Karpas-422 (cell line): ENCODE measurements at places on chromosomes 7 and 10. TPM values are rescaled to one million over a fixed set of nuclear protein-coding genes. Genes with fewer than 3 reads are reported as not detected.

Gene PRLHR
- total RNA-seq, result not detected in 2 replicates

DNA sequence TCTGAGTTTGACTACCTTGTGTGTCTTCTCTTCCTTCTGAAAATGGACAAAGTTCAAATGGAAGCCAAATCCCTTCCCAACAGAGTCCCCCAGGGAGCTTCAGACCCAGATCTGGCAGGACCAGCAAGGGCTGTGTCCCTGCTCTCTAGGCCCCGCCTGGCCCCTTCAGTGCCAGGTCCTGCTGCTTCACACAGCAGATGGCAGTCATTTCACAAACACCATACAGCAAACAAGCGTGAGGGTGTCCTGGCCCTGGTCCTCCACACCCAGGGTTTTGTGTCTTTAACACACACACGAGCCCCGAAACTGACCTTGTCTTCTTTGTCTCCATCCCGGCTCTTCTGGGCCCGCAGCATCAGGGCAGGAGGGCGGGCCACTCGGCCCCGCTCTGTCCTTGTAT is 145.0 kb downstream of the TCERG1L start:
- no peaks in the 10 kb centered on the region for H3K36me3 ChIP-seq
- no peaks in the 10 kb centered on the region for H3K27me3 ChIP-seq
- no peak overlapping the region for H3K4me3 ChIP-seq
- peaks cover 46% of the 10 kb centered on the region for H3K4me1 ChIP-seq
- no peak for DNase-seq
- H3K27ac ChIP-seq, result no peak overlapping the region

Gene GIMAP4
- total RNA-seq, result not detected in 2 replicates

Gene CYCS
- 43.9 and 102 TPM in 2 replicates for total RNA-seq

DNA sequence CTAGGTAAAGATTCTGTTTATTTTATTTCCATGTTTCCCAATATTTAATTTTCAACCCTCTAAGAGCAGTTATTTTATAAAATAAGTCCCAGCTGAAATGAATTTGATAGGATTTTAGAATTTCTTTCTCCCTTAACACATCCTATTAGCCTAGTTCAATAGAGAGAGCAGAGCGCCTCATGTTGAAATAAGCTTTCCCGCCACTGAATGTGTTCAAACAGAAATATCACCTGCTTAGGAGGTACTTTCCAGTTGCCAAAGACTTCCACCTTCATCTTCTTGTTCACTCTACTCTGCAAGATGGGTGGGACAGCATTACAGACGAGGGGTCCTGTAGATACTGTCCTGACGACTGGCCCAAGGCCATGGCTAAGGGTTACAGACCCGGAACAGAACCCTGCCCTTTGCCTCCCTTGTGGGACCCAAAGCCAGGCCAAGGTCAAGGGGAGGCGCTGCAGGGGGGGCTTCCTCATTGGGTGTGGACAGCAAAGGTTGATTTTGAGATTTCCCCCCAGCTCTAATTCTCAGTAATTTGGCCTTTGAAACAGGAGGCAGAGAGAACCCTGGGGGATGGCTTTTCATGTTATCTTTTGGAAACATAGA is 62.0 kb downstream of the PARP12 start:
- H3K4me3 ChIP-seq, result no peak overlapping the region
- no peak overlapping the region for H3K27ac ChIP-seq
- no peaks in the 10 kb centered on the region for H3K27me3 ChIP-seq
- DNase-seq, result no peak
- no peaks in the 10 kb centered on the region for H3K4me1 ChIP-seq

DNA sequence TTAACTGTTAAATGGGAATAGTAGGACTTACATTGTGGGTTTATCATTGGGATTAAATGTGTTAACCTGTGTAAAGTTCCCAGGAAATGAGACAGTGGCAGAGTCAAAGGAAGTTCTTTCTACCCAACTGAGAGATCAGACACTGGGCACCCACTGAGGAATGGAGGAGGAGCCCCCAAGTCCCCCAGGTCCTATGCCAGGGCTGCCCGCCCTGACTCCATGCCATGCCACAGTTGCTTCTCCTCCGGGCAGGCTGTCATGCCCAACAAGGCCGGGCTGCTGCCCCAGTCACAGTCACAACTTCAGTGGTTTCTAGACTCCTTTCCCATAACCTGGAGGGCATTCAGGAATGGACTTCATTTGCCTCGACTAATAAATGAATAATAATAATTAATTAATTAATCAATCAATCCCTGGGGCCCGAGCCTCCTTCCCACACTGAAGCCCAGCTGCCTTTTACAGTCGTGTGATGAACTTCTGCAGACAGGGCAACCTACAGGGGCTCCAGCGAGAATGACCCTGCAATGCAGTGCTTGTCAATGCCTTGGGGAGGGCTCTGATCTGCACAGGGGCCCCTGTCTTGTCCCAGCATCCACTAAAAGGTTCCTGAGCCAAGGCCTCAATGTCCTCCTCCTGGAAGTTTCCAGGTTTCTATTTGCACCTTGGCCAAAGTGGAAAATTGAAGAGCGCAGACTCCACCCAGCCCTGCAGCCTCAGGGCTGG is 32.4 kb downstream of the DRGX start:
- no peaks in the 10 kb centered on the region for H3K4me1 ChIP-seq
- no peak overlapping the region for H3K27ac ChIP-seq
- DNase-seq, result no peak
- no peak overlapping the region for H3K4me3 ChIP-seq

DNA sequence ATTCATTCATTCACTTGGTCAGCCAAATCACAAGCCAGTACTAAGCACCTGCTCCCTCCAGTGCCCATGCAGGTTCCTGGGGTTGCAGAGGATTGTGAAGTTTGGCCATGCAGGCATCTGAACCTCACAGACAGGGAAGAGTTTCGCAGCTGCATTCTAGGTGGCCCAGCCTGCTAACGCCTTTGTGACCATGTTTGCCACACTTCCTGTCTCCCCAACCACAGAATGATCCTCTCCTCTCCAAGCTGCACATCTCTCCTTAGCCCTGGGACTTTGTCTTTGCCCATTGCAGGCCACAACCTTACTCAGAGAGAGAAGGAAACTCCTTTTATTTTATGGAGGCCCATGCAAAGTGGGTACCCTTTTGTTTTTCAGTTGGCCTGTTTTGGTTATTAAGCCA is 31.8 kb downstream of the EPDR1 start:
- no peak overlapping the region for H3K27ac ChIP-seq
- H3K27me3 ChIP-seq, result no peaks in the 10 kb centered on the region
- H3K36me3 ChIP-seq, result no peaks in the 10 kb centered on the region
- DNase-seq, result no peak
- no peaks in the 10 kb centered on the region for H3K4me1 ChIP-seq

- no peak overlapping the region for H3K4me3 ChIP-seq
- H3K27me3 ChIP-seq, result no peaks in the 10 kb centered on the region
- H3K27ac ChIP-seq, result no peak overlapping the region
- H3K4me1 ChIP-seq, result no peaks in the 10 kb centered on the region
- H3K36me3 ChIP-seq, result no peaks in the 10 kb centered on the region
- no peak for DNase-seq
These were observed 35.0 kb upstream of the DGKB start for GRCh38 chr7:14937581-14937980.

Gene PLEKHS1
- not detected in 2 replicates for total RNA-seq

DNA sequence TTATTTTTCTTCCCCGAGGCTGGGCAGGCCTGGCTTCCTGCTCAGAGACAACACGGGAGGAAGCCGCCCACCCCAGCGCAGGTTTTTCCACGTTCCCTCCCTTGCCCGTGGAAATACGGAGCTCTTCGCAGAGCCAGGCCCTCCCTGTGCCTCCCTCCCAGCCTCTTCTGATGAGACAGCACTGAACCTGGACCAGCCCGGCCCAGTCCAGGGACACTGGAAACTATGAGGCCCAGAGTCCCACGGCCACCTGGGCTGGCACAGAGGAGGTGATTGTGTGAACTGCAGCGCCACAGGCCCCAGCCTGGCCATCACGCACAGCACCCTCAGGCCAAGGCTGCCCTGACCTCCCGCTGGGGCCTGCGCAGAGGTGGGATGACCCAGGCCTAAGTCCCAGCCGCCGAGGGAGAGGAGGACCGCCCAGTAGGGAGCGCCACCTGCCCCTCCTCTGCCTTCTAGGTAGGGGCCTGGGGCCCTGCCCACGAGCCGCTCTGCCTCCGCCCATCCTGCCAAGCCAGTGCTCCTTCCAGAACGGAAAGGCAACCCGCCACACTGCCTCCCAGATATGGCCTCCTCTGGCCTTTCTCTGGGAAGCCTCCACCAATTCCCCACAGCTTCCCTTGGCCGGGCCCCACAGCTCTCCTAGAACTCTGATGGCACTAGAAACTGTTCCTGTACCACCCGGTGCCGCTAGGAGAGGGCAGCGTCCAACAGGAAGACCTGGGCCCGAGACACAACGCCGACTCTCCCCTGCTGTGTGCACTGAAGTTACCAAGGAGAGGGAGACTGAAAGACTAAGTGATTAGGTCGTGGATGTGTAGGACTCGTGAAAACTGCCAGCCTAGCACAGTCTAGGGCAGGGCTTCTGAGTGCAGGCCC is 57.2 kb downstream of the PROSER2 start:
- H3K4me3 ChIP-seq, result no peak overlapping the region
- no peaks in the 10 kb centered on the region for H3K36me3 ChIP-seq
- H3K27me3 ChIP-seq, result no peaks in the 10 kb centered on the region
- no peaks in the 10 kb centered on the region for H3K4me1 ChIP-seq
- H3K27ac ChIP-seq, result no peak overlapping the region

Gene PVRIG
- 1.6 and 2.7 TPM in 2 replicates for total RNA-seq

- no peaks in the 10 kb centered on the region for H3K4me1 ChIP-seq
- DNase-seq, result no peak
- H3K27ac ChIP-seq, result no peak overlapping the region
- H3K4me3 ChIP-seq, result no peak overlapping the region
- H3K27me3 ChIP-seq, result no peaks in the 10 kb centered on the region
These were observed 240.7 kb downstream of the TFEC start for GRCh38 chr7:115789901-115790300.

DNA sequence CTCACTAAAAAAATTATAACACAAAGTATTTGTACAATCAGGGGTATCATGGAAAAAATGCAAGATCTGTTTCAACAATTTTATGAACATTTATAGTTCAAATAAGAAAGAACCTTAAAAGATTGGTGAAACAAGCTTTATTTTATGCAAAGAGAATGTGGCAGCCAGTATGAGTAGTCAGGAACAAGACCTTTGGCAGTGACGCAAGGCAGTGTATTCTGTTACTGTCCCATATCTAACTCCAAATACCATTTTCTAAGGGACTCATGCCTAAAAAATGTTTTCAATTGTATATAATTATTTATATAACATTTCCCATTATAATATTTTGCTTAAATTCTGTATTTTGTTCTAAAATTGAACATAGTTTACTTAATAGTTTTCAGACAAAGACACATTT is 19.1 kb upstream of the FAM53B start:
- DNase-seq, result no peak
- H3K36me3 ChIP-seq, result peaks cover 42% of the 10 kb centered on the region; the same call in 1 of the 2 replicates
- H3K4me3 ChIP-seq, result no peak overlapping the region
- no peak overlapping the region for H3K27ac ChIP-seq
- no peaks in the 10 kb centered on the region for H3K4me1 ChIP-seq

GRCh38 chr7:144516729-144517525 is 113.4 kb upstream of the NOBOX start:
- H3K27ac ChIP-seq, result no peak overlapping the region
- H3K4me3 ChIP-seq, result no peak overlapping the region
- DNase-seq, result no peak
- no peaks in the 10 kb centered on the region for H3K27me3 ChIP-seq

DNA sequence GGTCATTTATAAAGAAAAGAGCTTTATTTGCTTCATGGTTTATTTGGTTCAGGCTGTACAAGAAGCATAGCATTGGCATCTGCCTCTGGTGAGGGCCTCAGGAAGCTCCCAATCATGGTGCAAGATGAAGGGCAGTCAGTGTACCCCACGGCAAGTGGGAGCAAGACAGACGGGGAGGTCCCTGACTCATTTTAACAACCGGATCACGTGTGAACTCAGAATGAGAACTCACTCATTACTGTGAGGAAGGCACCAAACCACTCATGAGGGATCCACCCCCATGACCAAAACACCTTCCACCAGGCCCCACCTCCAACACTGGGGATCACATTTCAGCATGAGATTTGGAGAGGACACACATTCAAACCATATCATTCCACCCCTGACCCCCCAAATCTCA is 15.7 kb upstream of the CRYGN start:
- no peaks in the 10 kb centered on the region for H3K4me1 ChIP-seq
- no peak overlapping the region for H3K4me3 ChIP-seq
- H3K27ac ChIP-seq, result no peak overlapping the region
- DNase-seq, result no peak
- no peaks in the 10 kb centered on the region for H3K36me3 ChIP-seq
- no peaks in the 10 kb centered on the region for H3K27me3 ChIP-seq

Gene ATRNL1
- total RNA-seq, result not detected in 2 replicates

Gene PKD1L1
- total RNA-seq, result 0.90 and 2.8 TPM in 2 replicates

DNA sequence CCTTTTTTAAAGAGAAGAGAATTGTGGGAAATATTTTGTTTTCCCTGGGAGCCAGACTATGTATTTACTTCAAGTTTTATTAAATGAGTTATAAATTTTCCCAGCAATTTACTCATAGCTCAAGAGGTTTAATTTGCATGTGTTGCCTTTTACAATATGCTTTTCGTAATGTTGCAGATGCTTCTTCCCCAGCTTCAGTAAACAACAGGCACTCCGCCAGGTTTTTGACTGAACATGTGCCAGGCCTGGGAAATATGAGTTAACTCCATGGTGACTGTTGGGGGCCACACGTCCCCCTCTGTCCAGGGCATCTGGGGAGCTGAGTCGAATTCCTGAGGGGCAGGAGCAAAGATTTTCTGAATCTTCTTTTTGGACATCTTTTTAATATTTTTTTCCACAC is 545.7 kb downstream of the LRMDA start:
- DNase-seq, result no peak
- no peak overlapping the region for H3K4me3 ChIP-seq
- H3K27ac ChIP-seq, result no peak overlapping the region
- H3K36me3 ChIP-seq, result no peaks in the 10 kb centered on the region
- H3K27me3 ChIP-seq, result no peaks in the 10 kb centered on the region; the same call in 1 of the 2 replicates

GRCh38 chr7:4791738-4792536 is 16.5 kb downstream of the AP5Z1 start:
- H3K4me1 ChIP-seq, result no peaks in the 10 kb centered on the region
- no peaks in the 10 kb centered on the region for H3K36me3 ChIP-seq
- no peak overlapping the region for H3K4me3 ChIP-seq
- H3K27ac ChIP-seq, result no peak overlapping the region
- peak; percentile 66 for DNase-seq
- H3K27me3 ChIP-seq, result no peaks in the 10 kb centered on the region

GRCh38 chr10:113007821-113008220 is 57.8 kb downstream of the TCF7L2 start:
- H3K4me1 ChIP-seq, result no peaks in the 10 kb centered on the region
- no peak overlapping the region for H3K4me3 ChIP-seq
- no peaks in the 10 kb centered on the region for H3K27me3 ChIP-seq
- no peaks in the 10 kb centered on the region for H3K36me3 ChIP-seq
- H3K27ac ChIP-seq, result no peak overlapping the region

Gene CFTR
- total RNA-seq, result not detected in 2 replicates

- no peak overlapping the region for H3K4me3 ChIP-seq
- no peaks in the 10 kb centered on the region for H3K36me3 ChIP-seq
- peak; percentile 16 for DNase-seq
These were observed 99.4 kb upstream of the PODXL start for GRCh38 chr7:131655866-131656265.
